ENCODE measurements at places on chromosomes 11 and 22.
A peak's percentile ranks its signal among the peaks of the same experiment; 100 is the strongest.

DNA sequence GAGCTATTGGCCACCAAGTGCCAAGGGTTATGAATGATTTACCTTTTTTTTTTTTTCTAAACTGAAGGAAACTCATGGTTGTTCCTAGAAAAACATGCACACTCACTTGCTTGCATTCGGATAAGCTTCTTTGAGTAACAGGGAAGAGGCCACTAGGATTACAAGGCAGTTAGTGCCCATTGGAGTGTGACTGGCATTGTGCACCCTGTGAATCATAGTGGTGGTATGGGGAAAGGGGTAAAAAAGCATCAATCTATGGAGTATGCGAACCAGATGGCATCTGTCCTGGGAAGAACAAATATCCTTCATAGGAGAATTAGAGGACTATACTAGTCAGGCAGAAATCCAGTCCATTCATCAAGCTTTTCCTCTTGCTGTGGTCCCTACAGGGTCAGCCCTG, 24.2 kb downstream of the CD44 start:
- DNase-seq = no peak

DNA sequence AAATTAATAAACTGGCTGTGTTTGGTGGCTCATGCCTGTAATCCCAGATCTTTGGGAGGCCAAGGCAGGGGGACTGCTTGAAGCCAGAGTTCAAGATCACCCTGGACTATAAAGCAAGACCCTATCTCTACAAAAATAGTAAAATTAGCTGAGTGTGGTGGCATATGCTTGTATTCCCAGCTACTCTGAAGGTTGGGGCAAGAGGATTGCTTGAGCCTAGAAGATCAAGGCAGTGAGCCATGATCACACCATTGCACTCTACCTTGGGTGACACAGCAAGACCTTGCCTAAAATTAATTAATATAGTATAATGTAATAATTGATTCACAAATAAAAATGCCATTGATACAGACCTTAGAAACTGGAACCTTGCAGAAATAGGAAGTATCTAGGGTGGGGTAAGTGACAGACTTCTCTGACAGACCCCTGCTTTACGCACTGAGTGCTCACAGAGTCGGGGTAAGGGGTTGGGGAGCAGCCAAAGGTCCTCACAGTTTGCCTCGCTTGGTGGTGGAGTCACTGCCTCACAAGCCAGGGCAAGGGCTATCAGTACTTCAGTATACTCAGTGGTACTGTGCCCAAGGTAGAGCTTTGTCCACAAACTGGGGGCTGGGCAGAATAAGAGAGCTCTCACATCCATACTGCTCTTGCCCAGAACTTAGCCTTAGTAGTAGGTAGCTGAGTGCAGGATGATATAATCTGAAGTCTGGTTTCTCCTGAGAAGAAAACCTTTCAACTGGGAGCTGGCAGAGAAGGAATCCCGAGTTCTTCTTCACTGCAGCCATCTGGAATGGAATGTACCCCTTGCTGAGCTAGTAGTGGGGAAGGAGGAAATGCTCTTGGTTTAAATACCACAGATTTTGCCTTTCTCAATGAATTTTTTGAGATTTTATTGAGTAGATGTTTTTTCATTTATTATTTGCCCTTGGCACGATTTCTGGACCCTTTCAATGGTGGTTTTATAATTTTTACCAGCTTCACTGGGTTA, 65.5 kb downstream of the EMSY start:
- DNase-seq = no peak

DNA sequence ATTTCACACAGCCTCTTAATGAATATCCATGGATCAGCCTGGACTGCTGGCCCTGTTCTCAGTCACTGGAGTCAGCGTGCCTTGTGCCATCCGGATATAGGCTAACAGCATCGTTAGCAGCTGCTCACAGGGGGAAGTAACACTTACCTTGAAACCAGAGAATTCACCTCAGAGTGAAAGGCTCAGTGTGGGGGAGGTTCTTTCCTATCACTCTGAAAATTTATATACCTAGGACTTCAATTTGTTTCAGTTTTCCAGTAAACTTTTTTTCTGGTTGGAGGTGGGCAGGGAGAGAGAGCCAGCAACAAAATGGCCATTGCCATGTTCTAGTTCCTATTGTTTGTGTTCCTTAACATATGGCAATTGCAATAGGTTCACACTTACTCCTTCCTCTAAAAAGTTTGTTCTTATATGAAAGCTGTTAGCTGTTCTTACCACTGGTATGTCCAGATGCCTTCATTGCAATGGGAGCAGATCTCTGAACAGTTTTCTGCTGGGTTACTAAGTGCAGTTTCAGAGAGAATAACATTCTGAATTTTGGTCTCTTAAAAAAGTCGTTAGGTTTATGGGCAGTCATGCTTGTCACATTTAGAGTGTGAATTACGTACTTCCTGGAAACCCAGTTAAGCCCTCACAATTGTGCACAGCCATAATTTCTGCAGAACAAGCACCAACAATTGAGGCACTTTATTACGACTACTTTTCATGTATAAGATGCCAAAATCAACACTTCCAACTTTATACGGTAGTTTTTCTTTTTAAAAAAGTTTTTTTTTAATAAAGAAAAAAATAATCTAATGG, 247.6 kb downstream of the CADM1 start:
- DNase-seq = peak; percentile 56

DNA sequence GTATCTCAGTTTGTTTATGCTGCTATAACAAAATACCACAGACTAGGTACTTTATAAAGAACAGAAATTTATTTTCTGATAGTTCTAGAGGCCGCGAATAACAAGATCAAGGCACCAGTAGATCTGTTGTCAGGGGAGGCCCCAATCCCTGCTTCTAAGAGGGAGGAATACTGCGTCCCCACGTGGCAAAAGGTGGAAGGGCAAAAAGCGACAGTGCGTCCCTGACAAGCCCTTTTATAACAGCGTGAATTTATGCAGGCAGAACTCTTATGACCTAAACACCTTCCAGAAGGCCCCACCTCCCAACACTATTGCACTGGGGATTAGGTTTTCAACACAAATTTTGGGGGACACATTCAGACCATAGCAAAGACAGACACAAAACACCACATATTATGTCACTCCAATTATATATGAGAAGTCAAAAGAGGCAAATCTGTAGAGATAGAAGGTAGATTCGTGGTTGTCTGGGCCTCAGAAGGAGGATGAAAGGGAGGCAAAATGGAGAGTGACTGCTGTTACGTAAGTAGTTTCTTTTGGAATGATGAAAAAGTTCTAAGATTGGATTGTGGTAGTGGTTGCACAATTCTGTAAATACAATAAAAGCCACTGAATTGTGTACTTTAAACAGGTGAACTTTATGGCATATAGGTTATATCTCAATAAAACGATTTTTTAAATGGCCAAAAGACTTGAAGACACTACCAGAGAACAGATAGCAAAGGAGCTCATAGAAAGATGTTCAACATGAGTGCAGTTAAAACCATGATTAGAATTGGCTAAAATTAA, 30.1 kb upstream of the TNRC6B start:
- no peak for DNase-seq

- peak; percentile 51 for DNase-seq
Observed at GRCh38 chr22:30235687-30236170, 10.8 kb downstream of the LIF start.

- no peak for DNase-seq
Observed at GRCh38 chr22:22733881-22734373, 89.5 kb downstream of the GGTLC2 start.

- no peak for DNase-seq
Observed at GRCh38 chr11:121323046-121323607, 30.6 kb downstream of the SC5D start.

DNA sequence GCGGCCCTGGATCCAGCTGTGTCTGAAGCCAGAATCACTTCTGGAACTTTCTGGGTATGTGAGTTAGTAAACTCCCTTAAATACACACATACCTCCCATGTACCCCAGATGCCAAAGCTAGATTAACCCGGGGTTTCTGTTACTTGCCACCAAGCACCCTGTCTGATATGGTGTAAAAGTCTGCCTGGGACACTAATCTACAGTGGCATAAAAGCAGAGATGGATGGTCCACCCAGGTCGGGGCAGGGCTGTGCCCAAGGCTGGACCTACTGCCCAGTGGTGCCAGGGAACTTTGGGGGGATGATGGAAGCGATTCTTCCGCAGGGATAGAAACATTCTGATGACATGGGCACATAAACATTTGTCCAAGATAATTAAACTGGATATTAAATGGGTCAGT, 12.7 kb downstream of the MRGPRF start:
- no peak for DNase-seq

GRCh38 chr11:121606354-121606753, 153.6 kb upstream of the SORL1-AS1 start:
- DNase-seq = no peak

- no peak for DNase-seq
Observed at GRCh38 chr11:61682906-61683675, 2.9 kb downstream of the DAGLA start.

GRCh38 chr11:103907548-103908455, 128.6 kb upstream of the DDI1 start:
- DNase-seq = no peak

DNA sequence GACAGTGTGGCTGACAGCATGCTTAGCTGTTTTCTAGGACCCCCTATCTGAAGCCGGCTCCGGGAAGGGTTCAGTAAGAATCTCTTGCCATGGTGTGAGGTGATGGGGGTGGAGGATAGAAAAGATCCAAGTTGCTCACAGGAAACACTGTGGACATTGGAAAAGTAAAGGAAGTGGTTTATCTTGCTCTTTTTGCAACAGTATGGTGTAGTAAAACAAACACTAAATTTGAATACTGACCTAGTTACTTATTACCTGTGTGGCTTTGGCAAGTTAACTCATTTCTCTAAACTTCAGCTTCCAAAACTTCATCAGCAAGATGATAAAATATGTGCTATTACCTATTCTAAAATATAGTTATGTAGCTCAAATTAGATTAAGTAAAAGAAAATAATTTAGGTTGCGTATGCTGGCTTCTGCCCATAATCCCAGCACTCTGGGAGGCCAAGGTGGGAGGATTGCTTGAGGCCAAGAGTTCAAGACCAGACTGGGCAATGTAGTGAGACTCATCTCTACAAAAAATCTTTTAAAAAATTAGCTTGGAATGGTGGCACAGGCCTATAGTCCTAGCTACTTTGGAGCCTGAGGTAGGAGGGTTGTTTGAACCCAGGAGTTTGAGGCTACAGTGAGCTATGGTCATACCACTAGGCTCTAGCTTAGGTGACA, 51.6 kb upstream of the APOA1 start:
- no peak for DNase-seq

GRCh38 chr11:124123622-124124021, 8.4 kb downstream of the VWA5A start:
- no peak for DNase-seq

DNA sequence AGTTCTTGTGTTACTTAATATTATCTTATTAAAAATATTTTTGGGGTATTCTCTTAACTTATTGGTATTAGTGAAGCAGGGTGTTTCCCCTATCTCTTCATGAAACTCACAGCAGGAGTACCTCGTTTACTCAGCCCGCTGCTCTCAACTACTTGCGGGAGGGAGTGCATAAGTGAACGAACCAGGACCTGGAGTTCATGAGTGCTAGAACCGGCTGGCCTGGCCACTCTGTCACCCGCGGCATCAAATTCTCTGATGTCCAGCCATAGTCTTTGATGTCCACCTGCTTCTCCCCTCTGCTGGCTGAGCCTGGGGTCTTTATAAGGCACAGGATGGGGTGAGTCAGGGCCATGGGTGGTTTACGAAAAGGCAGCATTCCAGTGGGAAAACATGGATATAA, 216.7 kb upstream of the ANO5 start:
- no peak for DNase-seq

DNA sequence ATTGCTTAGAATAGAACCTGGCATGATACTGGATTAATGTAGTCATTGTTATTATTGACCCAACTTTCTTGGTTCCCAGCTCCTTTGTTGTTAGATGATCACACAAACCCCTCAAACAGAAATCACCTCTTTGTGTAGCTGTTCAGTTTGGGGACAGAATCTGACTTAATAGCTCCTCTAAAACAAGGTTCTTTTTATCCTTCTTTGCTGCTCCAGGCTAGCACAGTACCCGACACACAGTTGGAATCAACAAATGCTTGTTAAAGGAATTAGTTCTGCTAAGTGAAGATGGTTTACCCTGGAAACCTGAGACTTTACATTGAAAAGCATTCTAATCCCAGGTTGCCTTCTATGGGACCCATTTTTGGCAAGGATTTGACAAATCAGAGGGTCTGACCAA, 43.9 kb downstream of the GAB2 start:
- DNase-seq = no peak

GRCh38 chr11:45057938-45058646, 88.3 kb upstream of the PRDM11 start:
- no peak for DNase-seq

GRCh38 chr22:35567351-35568141, 26.9 kb downstream of the RASD2 start:
- DNase-seq = peak; percentile 48
